Foreskin fibroblast (primary cell): ENCODE measurements at places on chromosomes 3 and 15.

DNA sequence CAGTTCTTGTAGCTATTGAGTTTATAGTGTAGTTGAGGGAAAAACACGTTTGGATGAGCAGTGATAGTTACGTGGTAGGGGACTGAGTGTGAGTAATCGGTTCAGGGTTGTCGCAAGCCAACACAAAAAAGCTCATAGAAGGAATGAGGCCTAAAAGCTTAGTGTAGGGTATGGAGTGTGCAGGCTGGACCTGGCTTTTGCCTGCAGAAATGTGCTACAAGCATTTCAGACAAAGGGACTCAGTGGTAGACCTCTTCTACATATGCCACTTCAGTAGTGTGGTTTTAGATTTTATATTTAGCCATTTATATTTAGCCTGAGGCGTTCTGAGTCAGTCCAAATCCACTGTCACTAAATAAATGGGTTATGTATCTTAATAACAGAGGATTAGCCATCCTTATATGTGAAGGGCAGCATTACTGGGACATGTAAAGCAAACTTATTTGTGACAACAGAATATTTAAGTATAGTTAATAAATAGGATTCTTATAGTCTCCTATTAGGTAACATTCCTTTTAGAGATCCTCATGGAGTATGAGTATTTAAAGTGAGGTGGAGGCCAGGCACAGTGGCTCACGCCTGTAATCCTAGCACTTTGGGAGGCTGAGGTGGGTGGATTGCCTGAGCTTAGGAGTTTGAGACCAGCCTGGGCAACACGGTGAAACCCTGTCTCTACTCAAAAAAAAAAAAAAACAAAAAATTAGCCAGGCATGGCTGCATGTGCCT, 21.8 kb downstream of the ATP2C1 start:
- no peak for DNase-seq

- DNase-seq, result peak; percentile 77
These were observed 88.3 kb downstream of the TMEM266 start for GRCh38 chr15:76147906-76148570.

GRCh38 chr15:72175186-72176044, 22.2 kb downstream of the GRAMD2A start:
- no peak for DNase-seq

DNA sequence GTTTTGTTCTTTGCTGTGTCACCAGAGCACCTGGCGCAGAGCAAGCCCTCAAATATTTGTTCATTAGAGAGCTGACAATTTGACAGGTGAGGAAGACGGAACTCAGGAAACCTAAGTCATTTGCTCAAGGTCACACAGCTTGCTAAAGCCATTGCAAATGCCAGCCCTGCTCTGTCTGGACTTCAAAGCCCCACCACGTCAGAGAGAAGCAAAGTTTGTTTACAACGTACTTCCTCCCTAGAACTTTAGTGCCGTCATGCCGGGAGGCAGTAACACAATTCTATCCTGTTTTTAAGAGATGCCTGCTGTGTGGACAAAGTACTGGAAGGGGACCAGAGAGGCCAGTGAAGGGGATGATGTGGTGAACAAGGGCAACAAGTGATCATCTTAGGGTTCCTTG, 216.6 kb upstream of the PRICKLE2 start:
- DNase-seq, result no peak
